ENCODE measurements at places on chromosomes 12 and 14.

- DNase-seq: no peak
Observed at GRCh38 chr12:114686773-114687500, 3.0 kb upstream of the TBX3 start.

DNA sequence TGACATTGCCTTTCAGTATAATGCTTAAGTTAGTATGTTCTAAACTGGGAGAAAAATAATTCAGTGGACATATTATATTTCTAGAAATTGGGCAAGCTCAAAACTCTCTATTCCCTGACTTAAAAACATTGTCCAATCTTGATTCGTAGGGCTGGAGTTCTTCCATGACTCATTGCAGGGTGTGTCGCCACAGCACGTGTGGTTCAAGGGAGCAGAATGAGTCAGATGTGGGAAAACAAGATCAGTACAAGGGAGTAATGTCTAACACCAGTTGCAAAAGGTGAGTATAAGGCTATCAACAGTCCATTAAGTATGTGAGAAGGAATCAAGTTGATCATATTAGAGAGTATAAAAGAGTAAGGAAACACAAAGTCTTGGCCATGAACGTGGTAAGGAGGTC, 887.0 kb downstream of the TMTC2 start:
- DNase-seq: no peak

- no peak for DNase-seq
Observed at GRCh38 chr14:48129472-48129871, 454.1 kb upstream of the MDGA2 start.

DNA sequence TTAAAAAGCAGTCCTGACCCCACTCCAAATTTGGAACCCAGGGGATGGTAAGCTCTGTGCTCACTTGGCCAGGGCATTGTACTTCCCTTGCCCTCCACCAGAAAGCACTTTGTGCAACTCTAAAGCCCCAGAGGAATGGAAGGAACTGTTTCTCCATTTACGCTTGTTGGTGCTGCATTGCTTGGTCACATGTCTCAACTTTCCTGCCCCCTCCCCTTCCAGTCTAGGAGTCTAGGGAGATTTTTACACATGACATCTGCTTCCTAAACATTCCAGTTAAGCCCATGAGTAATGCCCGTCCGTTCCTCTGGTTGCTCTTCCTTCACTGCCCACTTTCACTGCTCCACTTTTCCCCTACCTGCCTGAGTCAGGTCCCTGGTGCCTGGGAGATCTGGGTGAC, 92.6 kb upstream of the MAP1LC3B2 start:
- no peak for DNase-seq

DNA sequence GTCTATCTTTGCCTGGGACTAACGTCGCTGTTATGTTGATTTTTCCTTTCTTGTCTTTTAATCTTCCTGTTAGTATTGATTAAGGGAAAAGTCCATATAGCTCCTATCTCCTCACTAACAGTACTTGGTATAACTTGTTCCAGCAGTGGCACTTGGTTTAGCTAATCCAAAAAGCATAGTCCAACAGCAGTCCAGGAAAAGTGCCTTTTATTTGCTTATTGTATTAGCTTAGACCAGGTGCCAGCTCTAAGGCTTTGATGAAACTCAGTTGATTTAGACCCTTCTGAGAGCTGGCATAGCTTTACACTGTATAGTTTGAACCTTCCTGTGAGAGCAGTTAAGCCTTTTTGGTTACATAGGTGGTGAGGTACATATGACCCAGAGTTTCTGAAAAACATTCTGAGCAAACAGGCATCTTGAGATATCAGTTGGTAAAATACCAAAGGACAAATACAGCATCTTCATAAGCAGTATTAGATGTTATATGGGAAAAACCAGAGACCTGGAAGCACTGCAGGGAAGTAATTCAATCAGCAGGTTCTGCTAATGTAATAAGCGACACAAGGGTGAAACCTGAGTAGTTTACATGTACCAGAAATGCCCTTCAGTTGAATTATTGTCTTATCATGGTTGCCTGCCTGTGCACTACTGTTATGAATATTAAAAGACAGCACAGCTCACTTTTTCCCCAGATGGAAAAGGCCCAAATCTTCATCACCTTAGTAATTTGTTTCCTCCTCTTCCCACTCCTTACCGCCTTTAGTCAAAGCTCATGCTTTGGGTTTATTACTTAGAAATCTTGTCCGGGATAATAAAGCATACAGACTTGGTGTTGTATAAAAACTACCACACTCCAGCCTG, 13.0 kb downstream of the PELI2 start:
- peak; percentile 30 for DNase-seq

GRCh38 chr12:75863533-75863932, 168.0 kb downstream of the PHLDA1 start:
- no peak for DNase-seq

- no peak for DNase-seq
Observed at GRCh38 chr12:74899031-74899829, 310.4 kb downstream of the KCNC2 start.

- no peak for DNase-seq
Observed at GRCh38 chr12:49133014-49133413, 1.8 kb upstream of the TUBA1B start.

GRCh38 chr12:12017135-12017581, 53.6 kb upstream of the BCL2L14 start:
- DNase-seq: no peak

GRCh38 chr12:94636462-94637085, 13.8 kb downstream of the TMCC3 start:
- no peak for DNase-seq

DNA sequence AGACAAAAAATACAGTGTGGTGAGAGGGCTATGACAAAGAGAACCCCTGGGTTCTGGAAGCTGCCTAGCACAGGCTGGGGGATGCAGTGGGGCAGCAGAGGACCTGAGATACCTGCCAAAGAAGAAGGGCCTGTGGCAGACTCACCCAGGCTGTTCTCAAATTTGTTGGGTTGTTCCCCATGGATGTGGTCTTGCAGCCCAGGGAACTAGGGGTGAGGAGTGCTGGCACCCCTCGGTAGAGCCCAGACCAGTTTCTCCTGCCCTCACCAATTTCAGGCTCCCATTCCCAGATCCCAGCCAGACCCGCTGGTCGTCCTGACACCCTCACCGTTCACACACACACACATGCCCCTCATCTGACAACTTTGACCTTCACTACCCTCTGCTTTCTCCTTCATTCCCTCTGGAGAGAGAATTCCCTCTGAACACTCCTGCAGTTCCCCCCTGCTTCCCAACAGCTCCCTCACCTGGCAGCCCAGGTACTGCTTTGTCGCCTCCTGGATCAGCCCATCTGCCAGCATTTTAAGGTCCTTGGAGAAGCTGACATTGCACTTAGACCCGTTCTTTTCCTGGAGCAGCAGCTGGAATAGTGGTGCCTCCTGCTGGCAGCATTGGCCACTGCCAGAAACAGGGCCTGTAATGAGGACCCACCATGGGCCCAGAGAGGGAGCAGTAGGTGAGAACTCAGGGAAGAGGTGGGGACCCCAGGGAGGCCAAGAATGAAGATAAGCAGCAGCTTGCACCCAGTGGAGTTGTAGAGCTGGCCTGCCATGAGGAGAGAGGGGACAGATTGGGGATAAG, 5.9 kb upstream of the GDF11 start:
- no peak for DNase-seq

GRCh38 chr14:94317259-94317658, 5.9 kb downstream of the SERPINA6 start:
- no peak for DNase-seq

- DNase-seq: peak; percentile 13
Observed at GRCh38 chr14:51093371-51094281, 1.3 kb downstream of the TRIM9 start.

GRCh38 chr14:68143341-68143841, 323.8 kb downstream of the RAD51B start:
- DNase-seq: no peak

DNA sequence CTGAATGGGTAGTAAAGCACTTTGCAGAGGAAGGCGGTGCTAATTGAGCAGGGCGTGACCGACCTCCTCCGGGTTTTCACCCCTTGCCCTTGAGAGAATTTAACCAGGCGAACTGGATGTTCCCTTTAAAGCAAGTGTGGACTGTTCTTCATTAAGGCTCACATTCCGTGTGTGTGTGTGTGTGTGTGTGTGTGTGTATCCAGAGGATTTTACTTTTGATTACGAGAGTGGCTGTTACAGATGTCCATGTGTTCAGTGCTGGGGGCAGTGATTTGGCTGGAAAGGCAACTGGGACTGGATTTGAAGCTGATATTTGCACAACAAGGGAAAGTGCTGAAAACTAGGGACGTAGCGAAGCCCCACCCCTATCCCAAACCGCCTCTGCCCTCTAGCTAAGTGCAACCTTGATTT, 2.2 kb downstream of the TMEM132C start:
- no peak for DNase-seq

DNA sequence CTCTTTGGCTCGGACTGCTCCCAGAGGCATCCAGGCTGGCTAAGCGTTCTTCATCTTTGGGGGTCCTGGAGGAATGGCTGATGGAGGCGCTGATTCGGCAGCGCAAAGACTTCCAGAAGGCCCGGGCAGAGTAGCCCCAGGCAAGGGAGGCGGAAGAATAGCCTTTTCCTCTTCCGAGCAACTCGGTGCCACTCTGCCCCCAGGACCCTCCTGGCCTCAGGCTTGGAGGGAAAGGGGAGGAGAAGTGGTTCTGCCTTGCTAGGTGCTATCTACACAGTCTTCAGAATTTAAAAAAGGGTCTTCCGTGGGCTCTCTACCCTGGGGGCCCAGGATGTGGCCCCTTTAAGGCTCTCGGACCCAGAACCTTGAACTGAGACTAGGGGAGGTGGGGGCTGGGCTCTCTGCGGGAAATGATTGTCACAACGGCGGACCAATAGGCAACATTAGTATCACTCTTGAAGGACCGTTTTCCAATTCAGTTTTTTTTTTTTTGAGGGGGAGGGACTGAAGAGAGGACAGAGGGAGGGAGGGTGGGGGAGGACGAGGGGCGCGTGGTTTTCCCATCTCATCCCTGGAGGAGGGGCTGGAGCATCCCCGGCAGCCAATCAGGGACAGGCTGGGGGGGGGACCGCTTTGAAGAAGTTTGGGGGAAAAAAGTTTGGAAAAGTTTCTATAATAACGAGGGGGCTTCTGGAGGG, at the start of gene NFATC4:
TSS of gene NFATC4 (plus strand) at position 671 of the 698 bp plus-strand sequence. CDS start 157 bp downstream, outside the sequence.
- DNase-seq: no peak

DNA sequence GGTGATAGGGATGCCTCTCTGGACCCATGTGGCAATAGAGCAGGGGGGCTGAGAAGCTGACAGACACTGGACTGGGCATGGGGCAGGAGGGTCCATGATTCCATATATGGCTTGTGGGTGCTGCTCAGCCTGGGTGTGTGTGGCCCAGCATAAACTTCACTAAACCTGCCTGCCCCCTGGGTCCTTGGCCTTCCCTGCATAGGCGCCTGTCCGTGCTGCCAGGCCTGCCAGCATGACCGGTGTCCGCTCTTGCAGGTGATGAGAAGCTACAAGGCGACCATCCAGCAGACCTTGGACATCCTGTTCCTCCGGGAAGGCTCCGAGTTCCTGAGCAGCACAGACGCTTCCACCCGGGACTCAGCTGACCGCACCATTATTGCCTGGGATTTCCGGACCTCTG, 61.6 kb downstream of the BEGAIN start:
- DNase-seq: no peak
